Activated B cell treated with CpG ODN at 0.5 μM for 24 hours (primary cell): ENCODE measurements at places on chromosomes 7 and 10. TPM values are rescaled to one million over a fixed set of nuclear protein-coding genes. Genes with fewer than 3 reads are reported as not detected.

DNA sequence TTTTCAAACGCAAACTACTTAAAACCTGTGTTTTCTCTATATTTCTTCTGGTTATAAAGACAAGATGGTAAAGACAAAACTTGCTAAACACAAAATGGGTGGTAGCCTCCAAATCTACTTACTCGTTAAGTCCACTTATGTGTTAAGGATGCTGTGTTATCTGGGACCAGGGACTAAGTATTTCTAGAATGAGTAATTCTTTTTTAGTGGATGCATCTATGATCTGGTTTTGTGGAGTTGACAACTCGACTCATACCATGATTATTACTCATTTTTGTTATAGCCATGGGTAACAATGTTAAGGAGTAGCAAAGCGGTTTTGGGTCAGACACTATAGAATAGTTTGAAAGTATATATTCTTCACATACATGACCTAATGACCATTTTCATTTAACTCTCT lies 239.5 kb upstream of the FOXP2 start:
- no peak for DNase-seq

- no peak for DNase-seq
Measured at GRCh38 chr10:129946859-129947258, 17.2 kb downstream of the EBF3 start.

GRCh38 chr7:135709508-135709907 lies 18.5 kb downstream of the SLC13A4 start:
- no peak for DNase-seq

Gene SPDYE18
- 0.71 TPM in 2 replicates for total RNA-seq

DNA sequence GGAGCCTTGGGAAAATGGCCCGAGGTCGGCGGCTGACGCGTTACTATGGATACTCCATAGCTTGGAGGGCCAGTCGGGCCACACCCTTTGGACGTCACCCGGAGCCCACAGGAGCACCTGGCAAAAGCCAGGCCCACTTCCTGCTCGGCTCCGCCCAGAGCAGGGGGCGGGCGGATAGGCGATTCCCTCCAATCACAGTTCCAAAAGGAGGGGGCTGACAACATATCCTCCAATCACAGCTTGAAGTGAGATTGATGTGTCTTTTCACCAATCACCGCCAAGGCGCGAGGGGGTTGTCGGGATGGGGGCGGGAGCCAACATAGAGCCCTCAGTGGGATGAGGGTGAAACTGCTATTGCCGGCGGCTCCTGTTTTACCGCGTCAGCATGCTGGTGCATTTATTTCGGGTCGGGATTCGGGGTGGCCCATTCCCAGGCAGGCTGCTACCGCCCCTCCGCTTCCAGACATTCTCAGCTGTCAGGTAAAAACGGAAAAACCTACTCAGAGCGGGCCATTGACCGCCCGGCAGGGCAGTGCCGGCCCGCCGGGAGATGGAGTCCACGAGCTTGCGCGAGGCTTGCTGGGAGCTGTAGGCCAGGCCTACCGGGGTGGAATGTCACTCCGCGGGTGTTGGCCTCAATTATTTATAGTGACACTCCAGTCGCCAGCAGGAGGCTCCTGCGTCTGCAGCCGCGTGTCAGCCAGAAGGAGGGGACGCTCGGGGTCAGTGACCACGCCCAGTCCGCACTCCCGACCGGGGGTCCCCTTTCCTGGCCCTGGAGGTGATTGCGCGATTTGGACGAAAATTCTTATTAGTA lies at the start of gene ABCB8:
Gene ABCB8 (plus strand): TSS at position 320 of the 817 bp plus-strand sequence. CDS start 66 bp downstream, at position 386.
- DNase-seq = peak; percentile 94

Gene LANCL2
- 17.8 and 21.5 TPM in 2 replicates for total RNA-seq

Gene TMEM225B
- total RNA-seq = 0.53 and 1.5 TPM in 2 replicates

- DNase-seq = no peak
Measured at GRCh38 chr10:15571575-15571974, 148.1 kb downstream of the ITGA8 start.

- no peak for DNase-seq
Measured at GRCh38 chr7:76262683-76263402, 39.6 kb upstream of the HSPB1 start.

DNA sequence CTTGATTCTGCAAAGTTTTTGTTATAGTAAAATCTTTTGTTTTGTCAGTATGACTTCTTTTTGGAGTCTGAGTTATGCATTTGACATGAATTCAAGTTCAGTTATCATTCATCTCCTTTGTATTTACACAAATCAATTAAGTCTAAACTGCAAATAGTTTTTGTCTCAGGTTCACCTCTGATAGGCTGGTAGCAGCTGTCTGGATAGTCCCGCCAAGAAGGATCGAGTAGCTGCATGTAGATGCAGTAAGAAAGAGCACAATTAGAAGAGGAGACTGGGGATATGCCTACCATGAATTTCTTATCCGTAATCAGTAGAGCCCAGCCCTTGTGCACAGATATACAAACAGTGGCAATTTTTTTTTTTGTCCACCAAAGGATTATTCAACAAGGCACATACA lies 392.5 kb upstream of the ETV1 start:
- no peak for DNase-seq

Gene PRKG1
- not detected in 2 replicates for total RNA-seq

DNA sequence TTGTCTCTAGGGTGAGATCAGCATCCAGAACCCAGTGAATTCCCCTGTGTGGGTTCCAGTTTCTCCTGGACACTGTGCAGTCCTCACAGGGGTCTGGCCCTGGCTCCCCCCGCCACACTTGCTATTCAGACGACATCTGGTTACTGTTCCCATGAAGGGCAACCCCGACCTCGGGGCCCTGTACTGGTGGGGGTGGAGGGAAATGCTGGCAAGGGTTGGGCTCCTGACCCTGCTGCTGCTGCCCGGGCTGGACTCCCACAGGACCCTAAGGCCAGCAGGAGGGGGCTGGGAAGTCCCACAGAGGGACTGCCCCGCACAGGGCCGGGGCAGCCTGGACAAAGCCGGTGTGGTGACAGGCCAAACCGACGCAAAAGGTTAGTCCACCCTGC lies 768 bp upstream of the CPA1 start:
- DNase-seq = no peak

Gene BEND7
- not detected in 2 replicates for total RNA-seq

Gene SLC18A3
- total RNA-seq = not detected in 2 replicates

DNA sequence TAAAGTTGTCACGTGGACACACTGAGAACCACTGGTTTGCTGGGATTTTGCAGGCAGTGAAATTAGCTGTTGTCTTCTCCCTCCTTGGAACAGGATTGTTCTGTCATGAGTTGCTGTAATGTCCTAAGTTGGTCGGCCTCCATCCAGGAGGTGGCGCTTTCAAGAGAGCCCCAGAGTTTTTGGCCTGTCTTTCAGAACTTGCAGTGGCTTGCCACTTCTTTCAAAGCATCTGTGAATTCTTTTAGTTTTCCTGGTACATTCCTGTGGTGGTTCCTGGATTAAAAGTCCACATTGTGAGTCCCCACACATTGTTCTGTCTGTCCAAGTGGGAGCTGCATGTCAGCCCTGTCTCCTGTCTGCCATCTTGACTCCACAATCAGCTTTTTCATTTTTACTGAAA lies 133.8 kb downstream of the PON1 start:
- no peak for DNase-seq

- no peak for DNase-seq
Measured at GRCh38 chr10:87867453-87867852, 4.0 kb downstream of the PTEN start.

DNA sequence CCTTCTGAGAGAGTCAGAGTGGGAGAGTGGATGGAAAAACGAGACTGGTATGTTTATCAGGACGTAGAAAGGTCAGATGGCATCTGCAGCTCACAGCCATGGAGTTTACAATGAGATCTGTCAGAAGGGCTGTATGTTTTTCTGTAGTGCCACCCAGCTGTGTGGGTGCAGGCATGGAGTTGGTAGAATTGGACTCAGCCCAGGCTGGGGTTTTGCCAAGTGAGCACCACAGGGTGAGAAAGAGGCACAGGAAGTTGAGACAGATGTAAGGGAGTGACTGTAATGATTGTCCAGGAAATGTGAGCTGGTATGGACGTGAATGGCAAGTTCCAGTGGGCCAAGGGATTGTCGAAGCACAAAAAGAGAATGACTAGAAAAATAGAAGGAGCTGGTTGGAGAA lies 9.1 kb upstream of the ZYX start:
- no peak for DNase-seq

- no peak for DNase-seq
Measured at GRCh38 chr10:51651063-51651462, 48.3 kb downstream of the CSTF2T start.

Gene ADAM12
- 0.81 and 0.84 TPM in 2 replicates for total RNA-seq

Gene TIAL1
- total RNA-seq = 142 and 155 TPM in 2 replicates

Gene UCMA
- total RNA-seq = not detected in 2 replicates

- DNase-seq = no peak
Measured at GRCh38 chr7:116162992-116163391, 47.3 kb upstream of the TES start.

DNA sequence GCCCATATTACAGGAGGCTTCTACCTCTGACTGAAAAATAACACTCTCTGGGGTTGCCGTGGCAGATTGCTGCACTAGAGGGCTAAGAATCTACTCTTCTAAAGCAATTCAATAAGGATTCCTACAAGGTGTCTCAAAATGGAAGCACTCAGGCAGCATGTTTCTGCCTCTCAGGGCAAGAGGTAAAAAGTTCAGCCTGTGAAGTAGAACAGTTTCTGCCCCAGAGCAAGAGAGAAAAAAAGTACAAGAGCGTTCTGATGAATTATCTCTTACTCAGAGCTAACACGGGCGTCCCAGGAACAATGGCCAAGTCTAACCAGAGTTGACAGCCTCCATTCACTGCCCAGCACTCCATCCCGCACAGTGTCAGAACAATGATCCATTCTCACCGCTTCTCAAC lies 71.3 kb upstream of the TES start:
- no peak for DNase-seq

GRCh38 chr7:68689087-68689433 lies 909.2 kb upstream of the AUTS2 start:
- DNase-seq = no peak

DNA sequence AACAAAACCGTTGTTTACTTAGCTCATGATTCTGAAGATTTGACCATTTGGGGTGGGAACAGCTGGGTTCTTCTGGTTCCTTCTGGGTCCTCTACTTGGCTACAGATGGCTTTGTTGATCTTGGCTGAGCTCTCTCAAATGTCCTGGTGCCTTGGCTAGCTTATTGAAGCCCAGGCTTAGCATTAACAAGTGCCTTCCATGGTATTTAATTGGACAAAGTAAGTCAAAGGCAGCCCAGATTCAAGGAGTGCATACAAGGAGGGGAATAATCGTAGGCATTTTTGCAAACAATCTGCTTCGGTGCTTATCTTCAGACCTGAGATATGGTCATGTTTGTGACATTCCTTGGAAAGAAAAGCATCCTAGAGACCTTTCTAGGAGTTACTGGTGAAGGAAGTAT lies 81.4 kb downstream of the ADCYAP1R1 start:
- no peak for DNase-seq

DNA sequence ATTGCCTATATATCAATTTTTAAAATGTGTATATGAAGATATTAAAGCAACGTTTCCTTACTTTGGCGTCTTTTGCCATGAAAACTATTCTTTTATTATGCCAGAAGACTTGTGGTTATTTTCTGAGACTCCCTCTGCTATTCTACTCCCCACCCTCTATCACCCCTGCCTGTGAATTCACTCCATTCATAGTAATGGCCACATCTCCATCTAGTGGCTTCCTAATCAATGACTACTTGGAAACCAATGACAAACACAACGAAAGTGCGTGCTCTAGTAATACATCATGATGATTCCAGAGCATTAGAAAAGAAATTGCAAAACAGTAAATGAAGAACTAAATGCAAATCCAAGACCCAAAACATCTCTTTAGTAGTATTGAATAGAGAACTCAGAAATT lies 186.7 kb upstream of the HGF start:
- DNase-seq = no peak

Gene MYOZ1
- total RNA-seq = not detected in 2 replicates

- no peak for DNase-seq
Measured at GRCh38 chr10:13831711-13832141, 245.0 kb downstream of the PRPF18 start.

- no peak for DNase-seq
Measured at GRCh38 chr10:102615361-102615760, 28.9 kb upstream of the TRIM8 start.

Gene BAIAP2L1
- 8.1 and 10.4 TPM in 2 replicates for total RNA-seq

Gene TMEM26
- not detected in 2 replicates for total RNA-seq

Gene LRGUK
- 0.91 and 1.0 TPM in 2 replicates for total RNA-seq

GRCh38 chr10:49367600-49367999 lies 28.3 kb downstream of the DRGX start:
- DNase-seq = no peak

Gene OR6V1
- total RNA-seq = not detected in 2 replicates

DNA sequence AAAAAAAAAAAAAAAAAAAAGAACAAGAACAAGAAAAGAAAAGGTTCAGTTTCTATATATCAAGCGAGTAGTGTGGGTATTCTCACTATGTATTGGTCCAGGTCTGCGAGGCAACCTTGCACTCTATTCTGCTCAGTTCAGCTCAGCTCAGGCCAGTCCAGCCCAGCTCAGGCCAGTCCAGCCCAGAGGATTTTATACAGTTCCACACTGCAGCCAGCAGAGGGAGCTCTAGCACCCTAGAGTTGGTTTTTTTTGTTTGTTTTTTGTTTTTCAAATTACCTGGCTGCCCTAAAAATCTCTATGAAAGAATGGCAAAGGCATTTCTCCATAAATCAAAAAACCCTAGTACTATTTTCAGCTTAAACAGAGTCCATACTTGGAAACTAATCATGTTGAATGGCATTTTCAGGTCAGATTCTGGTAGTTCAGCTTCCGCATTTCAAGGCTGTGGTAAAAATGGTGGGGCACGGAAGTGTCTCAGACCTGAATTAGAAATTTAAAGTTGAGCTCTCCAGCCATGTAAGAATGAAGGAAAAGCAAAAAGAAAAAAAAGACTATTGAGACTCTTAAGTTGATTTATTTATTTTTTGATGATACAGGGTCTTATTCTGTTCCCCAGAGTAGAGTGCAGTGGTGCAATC lies 55.2 kb upstream of the GSDME start:
- DNase-seq = no peak

Gene MMRN2
- total RNA-seq = 0.27 and 0.29 TPM in 2 replicates

Gene CYP2C19
- total RNA-seq = not detected in 2 replicates

- no peak for DNase-seq
Measured at GRCh38 chr7:30057741-30058140, 29.5 kb downstream of the PLEKHA8 start.

Gene GRID1
- not detected in 2 replicates for total RNA-seq
